ENCODE measurements at places on chromosomes 3 and 15. TPM values are rescaled to one million over a fixed set of nuclear protein-coding genes. Genes with fewer than 3 reads are reported as not detected.

- DNase-seq = no peak
Measured at GRCh38 chr3:190718671-190719070, 143.8 kb downstream of the GMNC start.

- DNase-seq = no peak
Measured at GRCh38 chr3:118511402-118511801, 523.2 kb downstream of the IGSF11 start.

- DNase-seq = no peak
Measured at GRCh38 chr15:75107908-75108838, 84.8 kb downstream of the PPCDC start.

GRCh38 chr3:99111235-99111634 lies 209.7 kb upstream of the DCBLD2 start:
- no peak for DNase-seq

DNA sequence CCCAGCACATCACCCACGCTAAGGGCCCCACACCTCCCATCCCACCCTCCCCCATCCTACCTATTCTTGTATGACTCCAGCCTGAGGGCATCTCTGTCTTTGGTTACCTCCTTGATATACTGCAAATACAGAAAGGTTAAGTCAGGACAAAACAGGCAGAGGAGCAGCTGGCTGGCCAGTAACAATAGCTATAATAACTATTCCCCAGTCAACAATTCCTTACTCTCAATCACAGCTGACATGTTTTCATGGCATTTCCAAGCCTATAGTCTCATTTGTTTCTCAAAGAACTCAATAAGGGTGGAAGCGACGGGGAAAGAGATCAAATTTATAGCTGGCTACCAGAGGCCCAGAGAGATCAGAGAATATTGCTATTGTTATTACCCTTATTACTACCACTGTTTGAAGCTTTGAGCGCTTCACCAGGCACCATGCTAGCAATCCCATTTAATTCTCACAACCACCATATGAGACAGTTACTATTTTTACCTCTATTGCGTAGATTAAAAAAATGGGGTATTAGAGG lies 93.0 kb upstream of the C2CD4B start:
- DNase-seq = no peak

DNA sequence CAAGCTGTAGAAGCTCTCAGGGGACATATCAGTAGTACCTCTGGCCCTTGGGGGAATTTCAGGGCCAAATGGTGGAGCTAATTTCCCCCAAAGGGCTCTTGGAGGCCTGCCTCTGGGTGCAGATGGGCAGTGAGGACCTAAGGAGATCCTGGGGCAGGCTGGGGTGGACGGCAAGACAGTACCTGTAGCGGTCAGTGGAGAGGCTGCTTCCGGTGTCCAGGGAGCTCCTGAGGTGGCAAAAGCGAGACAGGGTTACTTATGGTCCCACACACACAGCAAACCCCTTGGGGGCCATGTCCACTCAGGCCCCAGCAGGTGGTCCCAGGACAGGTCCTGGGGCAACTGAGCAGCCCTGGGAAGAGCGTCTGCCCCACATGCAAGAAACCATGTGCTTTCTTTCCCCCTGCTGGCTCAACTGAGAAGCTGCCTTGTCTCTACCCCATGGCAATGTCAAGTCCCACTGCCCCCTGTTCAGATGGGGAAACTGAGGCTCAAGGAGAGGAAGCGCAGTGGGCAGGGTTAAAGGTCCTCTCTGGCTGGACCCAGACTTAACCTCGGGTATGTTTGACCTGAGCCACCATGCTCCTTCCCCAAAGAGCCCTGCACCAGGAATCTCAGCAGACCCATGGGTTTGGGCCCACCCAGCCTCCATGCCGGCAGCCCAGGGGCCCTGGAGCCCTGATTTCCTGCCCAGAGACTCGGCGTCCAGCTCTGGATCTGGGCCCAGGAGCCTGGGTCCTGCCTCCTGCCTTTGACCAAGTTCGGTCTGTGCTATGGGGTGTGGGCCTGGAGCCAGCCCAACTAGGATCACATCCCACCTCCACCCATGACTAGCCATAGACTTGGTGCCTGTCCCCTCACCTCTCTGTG lies 25.7 kb downstream of the IQSEC1 start:
- DNase-seq = no peak

DNASE1L3 gene
- 0.18 TPM for polyA plus RNA-seq

DNA sequence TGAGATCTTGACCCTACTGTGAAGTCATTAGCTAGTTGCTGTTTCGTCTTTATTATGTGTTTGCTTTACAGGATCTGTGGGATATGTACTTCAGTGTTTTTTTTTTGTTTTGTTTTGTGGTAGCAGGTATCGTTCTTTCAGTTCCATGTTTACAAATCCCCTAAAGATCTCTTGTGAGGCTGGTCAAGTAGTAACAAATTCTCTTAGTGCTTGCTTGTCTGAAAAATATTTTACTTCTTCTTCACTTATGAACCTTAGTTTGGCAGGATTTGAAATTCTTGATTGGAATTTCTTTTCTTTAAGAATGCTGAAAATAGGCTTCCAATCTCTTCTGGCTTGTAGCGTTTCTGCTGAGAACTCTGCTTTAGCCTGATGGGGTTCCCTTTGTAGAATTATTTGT lies 235.8 kb upstream of the ALCAM start:
- DNase-seq = no peak

DNA sequence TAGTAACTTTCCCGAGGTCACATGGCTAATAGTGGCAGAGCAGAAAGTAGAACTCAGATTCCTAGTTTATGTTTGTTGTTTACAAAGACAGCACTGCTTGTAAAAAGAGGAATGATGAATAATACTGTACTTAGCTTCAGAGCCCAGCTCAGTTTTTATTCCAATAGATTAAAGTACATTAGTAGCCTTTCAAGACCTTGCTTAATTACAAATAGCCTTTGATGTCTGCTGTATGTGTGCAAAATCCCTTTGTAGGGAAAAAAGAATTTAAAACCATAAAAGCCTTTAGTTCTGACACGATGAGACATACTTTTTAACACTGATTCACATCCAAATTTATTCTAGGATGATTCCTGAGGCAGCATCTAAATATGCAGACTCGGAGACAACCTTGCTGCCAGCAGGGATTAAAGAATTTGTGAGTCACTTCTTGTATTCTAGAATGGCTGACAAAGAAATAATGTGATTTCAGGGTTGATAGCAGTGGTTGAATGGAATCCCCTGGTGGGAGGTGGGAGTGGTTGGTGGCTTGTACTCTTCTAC lies 324.2 kb upstream of the TGFBR2 start:
- DNase-seq = no peak

FBXO40 gene
- 28.1 TPM for polyA plus RNA-seq

CSPG5 gene
- 0.25 TPM for polyA plus RNA-seq

DNA sequence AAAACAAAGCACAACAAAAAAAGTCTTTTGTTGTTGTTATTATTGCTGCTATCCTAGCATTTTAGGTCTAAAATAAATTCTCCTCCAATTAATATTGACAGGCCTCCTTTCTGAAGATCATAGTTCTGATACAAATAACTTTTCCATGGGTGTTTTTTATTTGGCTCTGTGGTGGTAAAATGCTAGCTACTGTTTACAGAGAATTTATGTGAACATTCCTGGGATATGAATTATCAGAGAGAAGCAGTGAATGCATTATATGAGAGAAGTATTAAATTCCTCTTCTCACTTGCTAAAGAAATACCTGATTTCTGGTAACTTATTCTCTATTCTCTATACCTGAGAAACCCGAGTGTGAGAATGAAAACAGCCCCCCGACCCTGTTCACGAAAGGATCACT lies 57.5 kb upstream of the TMCO5A start:
- DNase-seq = no peak

GRIP2 gene
- polyA plus RNA-seq = 2.2 TPM

GRCh38 chr3:15796771-15797641 lies 773 bp downstream of the ANKRD28 start:
- no peak for DNase-seq

DNA sequence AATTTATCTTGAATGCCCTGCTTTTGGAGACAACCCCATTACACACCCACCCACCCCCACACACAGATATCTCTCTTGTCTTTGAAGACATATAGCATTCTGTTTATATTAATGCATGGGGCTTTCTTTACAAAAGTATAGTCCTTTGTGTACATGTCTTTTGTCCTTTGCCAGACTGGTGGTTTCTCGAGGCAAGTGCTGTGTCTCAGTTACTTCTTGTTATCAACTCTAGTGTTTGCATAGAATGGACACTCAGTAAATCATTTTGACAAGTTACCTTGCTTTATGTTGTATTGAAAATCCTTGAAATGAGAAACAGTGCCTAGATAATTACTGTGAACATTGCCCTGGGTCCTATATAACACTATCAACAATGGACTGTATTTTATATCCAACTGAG lies 33.9 kb downstream of the KBTBD8 start:
- DNase-seq = no peak

GRCh38 chr15:76954744-76955143 lies 23.2 kb downstream of the RCN2 start:
- DNase-seq = no peak

TM4SF18 gene
- 2.7 TPM for polyA plus RNA-seq

ESYT3 gene
- polyA plus RNA-seq = 0.37 TPM

DNA sequence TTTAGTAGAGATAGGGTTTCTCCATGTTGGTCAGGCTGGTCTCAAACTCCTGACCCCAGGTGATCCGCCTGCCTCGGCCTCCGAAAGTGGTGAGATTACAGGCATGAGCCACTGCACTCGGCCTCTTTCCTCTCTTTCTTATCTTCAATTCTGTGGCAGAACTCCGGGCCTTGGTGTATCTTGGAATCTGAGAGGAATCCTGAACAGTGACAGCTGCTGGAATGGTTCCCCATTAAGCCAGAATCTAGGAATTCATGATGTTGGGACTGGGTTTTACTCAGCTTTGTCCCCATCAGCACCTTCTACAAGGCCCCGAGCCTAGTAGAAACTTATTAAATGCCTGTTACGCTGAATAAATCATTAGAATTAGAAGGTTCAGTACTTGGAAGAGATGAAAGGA lies 81.4 kb downstream of the GPR156 start:
- DNase-seq = no peak

GRCh38 chr3:44992555-44993470 lies 16.8 kb downstream of the EXOSC7 start:
- DNase-seq = no peak

DNA sequence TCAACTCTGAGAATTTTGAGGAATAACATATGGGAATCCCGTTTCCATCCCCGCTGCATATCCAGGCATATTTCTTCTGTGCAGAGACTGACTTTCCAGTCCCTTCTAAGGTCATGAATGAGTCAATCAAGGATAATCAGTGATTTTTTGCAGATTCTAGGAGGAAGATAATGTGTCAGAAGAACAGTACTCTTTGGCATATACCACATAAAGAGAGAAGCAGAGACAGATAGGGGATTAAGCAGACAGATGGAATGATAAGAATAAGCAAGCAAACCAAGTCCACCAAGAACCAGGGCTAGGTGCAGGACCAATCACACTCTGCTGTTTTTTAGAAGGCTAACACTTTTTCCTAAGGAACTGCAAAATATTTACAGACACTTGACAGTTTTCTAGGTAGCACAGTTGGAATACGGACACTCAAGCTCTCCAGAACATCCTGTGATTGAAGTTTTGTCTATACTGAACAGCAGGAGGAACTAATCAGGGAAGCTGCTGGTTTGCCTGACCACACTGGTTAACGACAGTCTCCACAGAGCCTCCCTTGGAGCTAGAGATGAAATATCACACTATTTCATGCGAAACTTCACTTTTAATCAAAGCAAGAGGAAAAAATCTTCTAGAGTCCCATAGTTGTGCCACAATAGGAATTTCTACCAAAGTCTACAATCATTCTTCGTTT lies 450.0 kb upstream of the KCNMB2 start:
- DNase-seq = no peak

DNA sequence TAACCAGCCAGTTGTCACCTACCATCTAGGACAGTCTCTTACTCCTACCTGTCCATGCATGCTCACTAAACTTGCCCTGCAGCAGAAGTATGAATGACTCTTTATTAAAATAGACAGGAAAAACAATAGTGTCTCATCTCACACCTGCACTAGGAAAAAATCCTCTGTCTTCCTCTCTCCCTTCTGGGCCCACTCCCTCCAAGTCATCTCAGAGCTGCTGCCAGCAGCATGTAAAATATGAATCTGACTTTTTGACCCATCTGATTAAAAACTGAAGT lies 93.5 kb upstream of the THBS1 start:
- no peak for DNase-seq

GRCh38 chr3:184373422-184373821 lies 4.6 kb downstream of the THPO start:
- DNase-seq = no peak

IQCH gene
- 0.27 TPM for polyA plus RNA-seq

SLC9A9 gene
- polyA plus RNA-seq = 1.8 TPM

- peak; percentile 39 for DNase-seq
Measured at GRCh38 chr3:184907681-184908649, 96.0 kb downstream of the VPS8 start.

XCR1 gene
- polyA plus RNA-seq = 0.03 TPM

ERC2 gene
- not detected for polyA plus RNA-seq

DNA sequence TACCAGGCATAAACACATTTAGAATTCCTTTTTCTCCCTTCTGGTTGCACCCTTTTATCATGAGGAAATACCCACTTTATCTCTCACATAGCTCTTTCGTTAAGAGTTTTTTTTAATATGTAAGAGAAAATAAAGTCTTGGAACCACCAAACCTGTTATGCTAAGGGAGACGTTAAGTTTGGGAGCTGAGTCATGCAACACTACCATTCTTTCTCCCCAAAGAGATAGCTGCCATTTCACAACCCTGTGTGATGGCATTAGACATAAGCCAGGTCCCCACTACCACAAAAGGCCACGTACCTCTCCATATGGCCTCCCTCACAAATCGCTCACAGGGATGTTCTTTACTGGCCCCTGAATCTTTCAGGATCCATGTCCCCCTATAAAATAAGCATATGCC lies 7.6 kb upstream of the NIPA1 start:
- no peak for DNase-seq

GRCh38 chr3:46324036-46324435 lies 29.9 kb upstream of the CCR2 start:
- DNase-seq = no peak

SLC35G2 gene
- 0.90 TPM for polyA plus RNA-seq

MCTP2 gene
- polyA plus RNA-seq = 0.01 TPM

- no peak for DNase-seq
Measured at GRCh38 chr15:61752001-61752400, 308.2 kb downstream of the VPS13C start.

- no peak for DNase-seq
Measured at GRCh38 chr3:69718866-69719586, 20.2 kb upstream of the MITF start.

- DNase-seq = no peak
Measured at GRCh38 chr3:179083977-179084376, 12.4 kb upstream of the ZMAT3 start.

DNA sequence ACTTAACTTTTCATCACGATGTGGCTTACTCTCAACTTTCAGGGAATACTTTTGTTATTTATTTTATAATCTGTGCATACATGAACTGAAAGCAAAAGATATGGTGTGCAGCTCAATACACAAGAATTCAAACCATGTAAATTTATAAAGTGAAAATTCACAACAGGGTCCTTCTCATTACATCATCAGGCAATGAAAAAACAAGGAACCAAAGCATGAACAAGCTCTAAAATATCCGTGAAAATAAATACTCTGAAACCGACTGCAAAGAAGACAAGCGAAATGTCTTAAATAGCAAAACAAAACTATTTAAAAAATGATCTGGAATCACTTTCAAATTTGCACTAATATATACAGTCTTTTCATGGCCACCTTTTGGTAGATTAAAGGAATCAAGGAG lies 28.9 kb downstream of the GNB5 start:
- DNase-seq = no peak

- no peak for DNase-seq
Measured at GRCh38 chr15:36517758-36518157, 61.7 kb upstream of the CDIN1 start.

Data from psoas muscle (tissue), 8 donors.